ENCODE measurements at places on chromosomes 5 and 9.

DNA sequence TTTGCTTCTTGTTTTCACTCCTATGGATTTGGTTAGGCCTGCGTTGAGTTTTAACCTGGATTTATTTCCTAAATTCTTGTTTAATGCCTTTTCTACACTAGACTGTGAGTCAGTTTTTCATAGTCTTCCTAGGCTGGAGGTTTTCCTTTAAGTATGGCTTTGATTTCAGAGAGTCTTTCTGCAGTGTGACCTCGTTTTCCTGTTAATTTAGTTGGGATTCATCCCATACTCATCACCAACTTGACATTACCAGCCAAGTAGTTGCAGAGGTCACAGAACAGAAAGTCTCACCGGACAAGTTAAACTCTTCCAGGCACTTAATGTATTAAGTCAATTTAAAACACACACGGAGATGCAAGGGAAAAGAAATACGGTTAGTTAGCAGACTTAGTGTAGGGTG, 29.7 kb upstream of the AUH start:
- DNase-seq = no peak

GRCh38 chr5:150296496-150296895, 6.2 kb downstream of the ARSI start:
- DNase-seq = no peak

GRCh38 chr9:76297721-76298239, 96.4 kb downstream of the RFK start:
- no peak for DNase-seq

DNA sequence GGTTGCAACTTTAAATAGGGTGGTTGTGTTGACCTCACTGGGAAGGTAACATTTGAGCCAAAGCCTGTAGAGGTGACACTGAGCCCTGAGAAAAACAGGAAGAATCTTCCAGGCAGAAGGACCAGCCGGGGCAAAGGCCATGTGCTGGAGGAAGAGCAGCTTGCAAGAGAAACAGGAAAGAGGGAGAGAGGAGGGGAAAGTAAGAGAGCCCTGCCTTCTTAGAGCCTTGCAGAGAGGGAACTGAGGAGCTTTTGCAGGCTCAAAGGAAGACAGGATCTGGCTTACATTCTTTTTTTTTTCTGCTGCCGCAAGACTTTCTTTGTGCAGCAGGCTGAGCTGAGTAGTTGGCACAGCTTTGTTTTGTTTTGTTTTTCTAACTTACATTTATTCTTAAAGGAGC, 17.4 kb downstream of the C9orf153 start:
- DNase-seq = no peak
